ENCODE measurements at places on chromosomes 1 and 21. TPM values are rescaled to one million over a fixed set of nuclear protein-coding genes. Genes with fewer than 3 reads are reported as not detected.

The AIM2 gene
- not detected for total RNA-seq

The PCNX2 gene
- total RNA-seq, result 7.6 TPM

The GTF2B gene
- 18.0 TPM for total RNA-seq

The HLX gene
- 39.1 TPM for total RNA-seq

The GPR37L1 gene
- not detected for total RNA-seq

The LCE2B gene
- total RNA-seq, result not detected

The CHRM3 gene
- not detected for total RNA-seq

The C4BPB gene
- not detected for total RNA-seq

The TMEM82 gene
- total RNA-seq, result not detected

The UBL4B gene
- not detected for total RNA-seq

The PTCH2 gene
- total RNA-seq, result 1.9 TPM

All from endothelial cell of umbilical vein (primary cell).